ENCODE measurements at places on chromosomes 11 and 22.

- no peak for DNase-seq
Measured at GRCh38 chr22:18156878-18157713, 7.1 kb downstream of the USP18 start.

DNA sequence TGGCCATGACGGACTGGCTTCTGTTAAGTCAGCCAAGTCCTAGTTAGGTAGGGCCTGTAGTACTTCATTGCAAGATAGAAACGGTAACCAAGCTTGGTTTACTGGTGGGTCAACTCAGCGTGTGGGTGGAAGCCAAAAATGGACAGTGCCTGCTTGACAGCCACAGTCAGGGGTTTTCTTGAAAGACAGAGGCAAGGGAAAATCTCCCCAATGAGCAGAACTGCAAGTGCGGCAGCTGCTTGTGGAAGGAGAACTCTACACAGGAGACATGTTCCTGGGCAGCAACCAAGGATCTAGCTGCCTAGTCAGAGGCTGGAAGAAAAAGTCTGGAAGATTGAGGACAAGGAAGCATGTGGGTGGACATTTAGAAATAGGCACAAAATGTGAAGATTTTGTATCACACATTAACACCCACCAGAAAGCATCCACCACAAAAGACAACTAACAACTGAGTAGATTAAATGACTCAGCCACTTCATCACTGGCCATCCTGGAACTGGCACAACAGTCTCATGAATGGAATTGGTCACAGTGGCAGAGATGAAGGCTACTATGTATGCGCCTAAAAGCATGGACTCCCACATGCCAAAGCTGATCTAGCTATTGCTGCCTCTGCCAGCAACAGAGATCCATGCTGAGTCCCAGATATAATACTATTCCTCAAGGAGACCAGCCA, 40.9 kb upstream of the SCUBE2 start:
- no peak for DNase-seq

DNA sequence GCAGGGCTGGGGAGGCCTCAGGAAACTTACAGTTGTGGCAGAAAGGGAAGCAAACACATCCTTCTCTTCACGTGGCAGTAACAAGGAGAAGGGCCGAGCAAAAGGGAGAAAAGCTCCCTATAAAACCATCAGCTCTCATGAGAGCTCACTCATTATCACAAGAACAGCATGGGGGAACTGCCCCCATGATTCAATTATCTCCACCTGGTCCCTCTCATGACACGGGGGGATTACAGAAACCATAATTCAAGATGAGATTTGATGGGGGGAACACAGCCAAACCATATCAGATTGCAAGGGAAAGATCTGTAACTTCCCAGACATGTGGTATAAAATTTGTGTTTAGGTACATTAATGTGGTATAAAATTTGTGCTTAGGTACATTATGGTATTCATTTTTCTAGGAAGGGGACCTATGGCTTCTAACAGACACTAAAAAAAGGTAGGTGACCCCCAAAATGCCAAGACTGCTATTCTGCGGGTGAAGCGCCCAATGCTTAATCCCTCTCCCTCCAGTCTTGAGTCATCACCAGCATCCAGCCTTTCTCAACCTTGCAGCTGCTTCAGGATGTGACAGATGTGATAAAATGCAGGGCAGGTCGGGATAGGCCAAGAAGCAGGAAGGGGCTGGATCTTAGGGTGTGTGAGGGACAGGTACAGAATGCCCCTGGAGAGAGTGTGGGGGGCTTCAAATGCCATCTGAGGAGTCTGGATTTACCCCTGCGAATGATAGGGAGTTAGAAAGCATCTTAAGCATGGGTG, 57.7 kb upstream of the AMPD3 start:
- DNase-seq, result no peak

DNA sequence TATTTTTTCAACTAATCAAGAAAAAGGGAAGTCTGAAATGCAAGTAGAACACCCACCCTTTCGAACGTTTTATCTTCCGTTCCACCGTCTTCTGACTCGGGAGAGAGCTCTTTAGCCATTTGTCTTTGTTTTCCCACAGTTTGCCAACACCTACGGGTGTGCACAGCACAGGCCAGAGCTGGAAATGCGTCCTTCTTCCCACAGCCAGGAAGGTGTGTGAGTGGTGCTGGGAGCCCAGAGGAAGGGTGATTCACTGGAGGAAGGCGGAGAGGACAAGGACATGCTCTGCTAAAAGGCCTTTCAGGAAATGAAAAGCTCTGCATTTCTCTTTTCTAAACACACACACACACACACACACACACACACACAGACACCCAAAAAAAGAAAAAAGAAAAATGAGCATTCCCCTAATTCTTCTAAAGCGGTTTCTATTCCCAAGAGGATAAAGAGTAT, 18.5 kb downstream of the ENDOD1 start:
- no peak for DNase-seq

DNA sequence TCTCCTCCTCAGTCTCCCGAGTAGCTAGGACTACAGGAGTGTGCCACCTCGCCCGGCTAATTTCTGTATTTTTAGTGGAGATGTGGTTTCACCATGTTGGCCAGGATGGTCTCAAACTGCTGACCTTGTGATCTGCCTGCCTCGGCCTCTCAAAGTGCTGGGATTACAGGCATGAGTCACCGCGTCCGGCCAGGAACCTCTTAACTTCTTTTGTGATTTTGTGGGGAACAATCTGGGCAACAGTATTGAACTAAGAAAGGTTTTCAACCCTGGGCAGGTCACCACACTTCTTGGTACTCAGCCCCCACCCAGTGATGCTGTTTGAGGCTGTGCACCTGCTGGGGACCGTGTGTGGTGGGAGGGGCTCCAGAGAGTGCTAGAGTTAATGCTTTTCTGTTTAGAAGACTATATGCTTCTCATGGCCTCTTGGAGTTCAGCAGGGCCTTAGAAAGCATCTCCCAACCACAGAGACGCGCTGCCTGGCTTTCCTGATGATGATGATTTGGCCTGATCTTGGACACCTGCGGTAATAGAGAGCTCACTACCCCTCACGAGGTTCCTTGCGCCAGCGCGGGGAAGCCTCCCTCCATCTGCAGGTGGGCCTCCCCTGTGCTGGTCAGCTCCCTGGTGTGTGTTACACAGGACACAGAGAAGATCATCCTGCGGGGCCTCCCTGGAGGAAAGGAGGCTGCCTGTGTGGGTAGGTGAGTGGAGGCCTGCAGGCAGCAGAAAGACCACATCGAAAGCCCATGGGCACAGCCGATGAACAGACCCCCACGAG, 1.2 kb downstream of the DENND6B start:
- DNase-seq, result no peak

- no peak for DNase-seq
Measured at GRCh38 chr11:19539861-19540260, 172.8 kb upstream of the NAV2 start.

DNA sequence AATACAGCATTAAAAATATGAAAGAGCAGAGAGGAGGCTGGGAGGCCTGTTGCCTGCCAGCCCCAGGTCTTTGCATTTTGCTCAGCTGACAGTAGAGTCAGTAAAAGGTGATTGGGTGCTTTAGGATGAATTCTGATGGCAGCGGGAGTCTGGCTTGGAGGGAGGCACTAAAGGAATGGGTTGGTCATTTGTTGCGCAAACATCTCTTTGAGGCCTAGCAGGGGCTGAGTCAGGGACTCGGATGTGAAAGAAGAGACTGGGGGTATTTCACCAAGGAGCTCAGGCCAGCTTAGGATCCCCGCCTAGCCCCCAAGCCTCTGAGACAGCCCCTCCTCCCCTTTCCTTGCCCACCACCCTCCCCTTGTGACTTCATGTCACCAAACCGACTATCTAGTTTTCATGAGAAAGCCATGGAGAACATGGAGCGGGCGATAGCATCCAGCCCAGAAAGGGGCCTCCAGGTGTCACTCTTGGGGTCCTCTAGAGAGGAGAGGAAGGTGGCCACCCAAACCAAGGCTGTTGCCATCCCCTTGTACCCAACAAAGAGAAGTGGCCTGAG, 9.7 kb downstream of the DGKZ start:
- no peak for DNase-seq

DNA sequence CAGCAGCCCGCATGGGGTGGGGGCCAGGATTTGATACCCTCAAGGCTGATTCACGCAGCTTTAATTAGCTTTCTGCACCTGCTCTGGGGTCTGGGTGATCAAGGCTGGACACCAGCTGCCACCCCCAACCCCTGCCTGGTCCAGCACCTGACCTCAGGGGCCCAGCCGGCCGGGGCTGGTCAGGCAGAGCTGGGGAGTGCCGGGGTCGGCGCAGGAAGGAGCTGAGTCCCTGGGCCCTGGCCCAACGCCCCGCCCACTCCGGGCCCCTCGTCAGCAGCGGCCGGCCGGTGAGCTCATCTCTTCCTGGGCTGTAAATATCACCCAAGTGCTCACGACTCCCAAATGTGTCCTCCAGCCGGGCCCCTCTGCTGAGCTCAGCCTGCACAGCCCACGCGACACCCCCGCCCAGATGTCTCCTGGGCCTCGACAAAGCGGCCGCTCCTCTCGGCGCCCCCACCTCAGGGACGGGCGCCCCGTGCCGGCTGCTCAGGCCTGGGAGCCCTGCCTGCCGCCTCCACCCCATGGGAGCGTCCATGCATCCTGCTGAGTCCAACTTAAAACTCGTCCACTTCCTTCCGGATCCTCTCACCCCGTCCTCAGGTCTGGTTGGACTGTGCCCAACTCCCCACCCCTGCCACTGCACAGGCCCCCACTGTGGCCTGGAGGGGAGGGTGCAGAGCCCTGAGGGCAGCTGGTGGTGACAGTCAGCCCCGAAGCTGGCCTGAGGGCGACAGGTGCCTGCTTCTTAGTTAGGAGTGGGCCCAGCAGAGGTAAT, 29.0 kb downstream of the RTN4R start:
- no peak for DNase-seq

GRCh38 chr22:43012390-43012789, 2.6 kb downstream of the PACSIN2 start:
- DNase-seq, result no peak

- DNase-seq, result peak; percentile 63
Measured at GRCh38 chr11:76335842-76336241, 45.1 kb downstream of the THAP12 start.

GRCh38 chr11:33064866-33065265, 25.5 kb downstream of the TCP11L1 start:
- DNase-seq, result no peak
